ENCODE measurements at places on chromosomes 6 and 20.

- no peak for DNase-seq
Observed at GRCh38 chr6:119162134-119162775, 83.8 kb upstream of the FAM184A start.

- no peak for DNase-seq
Observed at GRCh38 chr6:157666729-157667128, 156.3 kb upstream of the SNX9 start.

DNA sequence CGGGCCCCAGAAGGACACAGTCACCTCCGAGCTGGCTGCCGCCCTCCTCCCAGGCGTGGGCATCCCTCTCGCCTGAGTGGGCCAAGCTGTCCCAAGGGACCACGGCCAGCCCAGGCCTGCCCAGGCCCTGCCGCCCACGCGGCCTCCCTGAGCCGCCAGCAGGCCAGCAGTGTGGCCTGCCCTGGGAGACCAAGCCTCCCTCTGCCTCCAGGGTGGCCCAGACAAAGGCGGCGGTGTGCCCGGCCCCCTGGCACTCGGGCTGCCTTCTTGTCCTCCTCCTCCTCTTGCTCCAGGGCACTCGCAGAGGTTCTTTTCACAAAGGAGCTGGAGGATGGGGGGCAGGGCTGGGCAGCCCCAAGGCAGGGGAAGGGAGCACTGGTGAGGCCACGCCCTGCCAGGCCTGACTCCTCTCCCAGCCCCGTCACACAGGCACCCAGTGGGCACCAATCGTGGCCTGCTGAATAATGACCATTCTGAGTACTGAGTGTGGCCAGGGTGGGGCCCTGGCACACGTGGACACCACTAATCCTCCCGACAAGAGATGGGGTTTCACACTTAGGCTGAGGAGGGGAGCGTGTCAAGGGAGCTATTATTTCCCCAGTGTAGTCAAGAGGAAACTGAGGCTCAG lies 25.3 kb downstream of the NOL4L start:
- DNase-seq, result no peak

DNA sequence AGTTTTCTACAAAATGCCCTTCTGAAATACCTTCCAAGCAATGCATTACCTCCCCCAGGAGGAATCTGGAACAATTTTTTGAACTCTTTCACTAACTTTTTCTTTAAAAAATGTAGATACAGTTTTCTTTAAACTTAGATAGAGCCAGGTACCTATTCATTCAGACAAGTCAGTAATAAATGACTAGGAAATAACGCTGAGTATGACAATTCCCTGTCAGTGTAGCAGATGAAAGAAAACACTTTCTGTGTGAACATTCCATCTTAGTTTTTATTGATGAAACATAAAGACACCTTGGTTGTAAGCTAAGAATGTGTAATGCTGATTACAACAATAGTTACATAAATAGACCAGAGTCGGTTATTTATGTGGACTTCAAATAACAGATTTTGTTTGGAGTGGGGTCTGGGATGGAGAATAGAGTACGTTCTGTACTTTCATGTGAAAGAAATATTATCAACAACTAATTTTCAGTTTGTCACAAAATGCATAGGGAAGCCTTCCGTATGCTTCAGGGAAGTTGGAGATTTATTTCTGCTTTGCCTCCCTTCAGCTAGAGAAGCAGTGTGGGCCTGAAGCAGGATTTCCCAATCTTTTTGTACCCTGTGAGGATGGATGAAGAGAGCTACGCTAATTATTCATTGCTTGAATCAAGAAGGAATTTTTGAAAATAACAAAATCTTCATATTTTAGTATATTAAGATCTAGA lies 19.2 kb upstream of the QKI start:
- no peak for DNase-seq

GRCh38 chr6:45069091-45069490 lies 259.0 kb upstream of the RUNX2 start:
- DNase-seq, result no peak

- no peak for DNase-seq
Observed at GRCh38 chr20:32164984-32165735, 42.4 kb downstream of the PLAGL2 start.

- no peak for DNase-seq
Observed at GRCh38 chr20:63830841-63831588, at the start of gene ZBTB46. Gene ZBTB46, minus strand, starts transcription at chr20:63831264. Its CDS starts 40,507 bp downstream, at chr20:63790757.

- DNase-seq, result no peak
Observed at GRCh38 chr20:58706150-58706892, 13.7 kb downstream of the NPEPL1 start.

GRCh38 chr6:49025273-49026240 lies 437.5 kb downstream of the MMUT start:
- no peak for DNase-seq

DNA sequence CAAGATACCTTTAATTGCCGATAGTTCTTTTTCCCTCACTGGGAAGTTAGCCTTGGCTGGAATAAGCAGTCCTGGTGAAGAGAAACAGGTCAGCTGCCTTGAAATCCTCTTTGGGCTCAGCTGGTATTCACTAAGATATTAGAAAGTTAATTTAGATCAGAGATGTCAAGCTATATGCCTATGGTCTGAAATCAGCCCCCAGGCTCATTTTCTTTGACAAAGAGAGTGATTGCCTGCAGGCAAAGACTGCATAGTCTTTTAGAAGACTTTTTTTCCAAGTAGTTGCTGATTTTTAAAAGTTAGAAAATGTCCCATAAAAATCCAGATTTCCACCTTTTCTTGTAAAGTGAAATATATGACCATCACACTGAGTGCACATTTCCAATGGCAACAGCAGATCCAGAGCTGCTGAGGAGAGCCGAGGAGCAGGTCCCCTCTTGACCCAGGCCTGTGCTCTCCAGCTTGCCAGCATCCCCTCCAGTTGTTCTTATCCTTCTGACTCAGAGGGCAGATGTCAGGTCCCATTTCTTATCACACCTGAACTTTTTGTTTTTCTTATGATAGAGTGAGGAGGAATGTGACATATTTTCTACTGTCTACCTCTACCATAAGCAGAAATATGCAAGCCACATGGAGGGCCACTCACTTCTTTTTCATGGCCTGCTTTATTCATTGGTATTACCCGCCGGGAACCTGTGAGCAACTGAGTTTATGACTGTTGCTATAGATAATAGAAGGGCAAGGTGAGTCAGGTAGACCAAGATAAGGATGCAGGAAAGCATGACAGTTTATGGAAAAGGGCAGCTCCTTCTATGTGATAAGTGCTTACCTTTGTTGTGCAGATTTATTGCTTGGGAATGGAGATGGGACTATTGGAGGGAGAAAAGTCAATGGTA lies 17.6 kb upstream of the L3MBTL3 start:
- no peak for DNase-seq

DNA sequence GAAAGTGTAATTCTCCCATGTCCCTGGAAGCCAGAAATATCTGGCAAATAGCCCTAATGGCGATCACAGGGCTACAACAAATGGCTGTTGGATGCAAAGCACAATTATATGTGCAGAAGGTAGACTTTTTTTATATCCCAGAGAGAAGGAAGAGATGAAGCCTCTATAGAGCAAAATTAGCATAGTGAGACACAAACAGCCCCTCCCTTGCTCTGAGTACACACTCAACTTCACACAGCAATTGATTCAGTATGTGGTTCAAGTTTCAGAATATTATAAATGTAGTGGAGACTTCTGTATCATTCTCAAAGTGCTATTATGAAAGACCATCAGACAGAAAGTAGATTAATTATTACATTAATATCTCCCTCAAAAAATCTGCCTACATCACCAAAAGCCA lies 246.5 kb upstream of the TBX18 start:
- no peak for DNase-seq

DNA sequence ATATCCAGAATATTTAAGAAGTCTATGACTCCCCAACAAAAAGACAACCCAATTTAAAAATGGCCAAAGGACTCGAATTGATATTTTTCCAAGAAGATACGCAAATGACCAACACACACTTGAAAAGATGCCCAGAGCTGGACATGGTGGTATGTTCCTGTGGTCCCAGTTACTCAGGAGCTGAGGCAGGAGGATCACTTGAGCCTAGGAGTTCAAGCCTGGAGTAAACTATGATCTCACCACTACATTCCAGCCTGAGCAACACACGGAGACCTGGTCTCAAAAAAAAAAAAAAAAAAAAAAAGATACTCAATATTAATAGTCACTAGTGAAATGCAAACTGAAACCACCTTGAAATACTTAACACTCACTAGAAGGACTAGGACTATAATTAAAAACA lies 12.2 kb upstream of the ARMC2 start:
- DNase-seq, result no peak

DNA sequence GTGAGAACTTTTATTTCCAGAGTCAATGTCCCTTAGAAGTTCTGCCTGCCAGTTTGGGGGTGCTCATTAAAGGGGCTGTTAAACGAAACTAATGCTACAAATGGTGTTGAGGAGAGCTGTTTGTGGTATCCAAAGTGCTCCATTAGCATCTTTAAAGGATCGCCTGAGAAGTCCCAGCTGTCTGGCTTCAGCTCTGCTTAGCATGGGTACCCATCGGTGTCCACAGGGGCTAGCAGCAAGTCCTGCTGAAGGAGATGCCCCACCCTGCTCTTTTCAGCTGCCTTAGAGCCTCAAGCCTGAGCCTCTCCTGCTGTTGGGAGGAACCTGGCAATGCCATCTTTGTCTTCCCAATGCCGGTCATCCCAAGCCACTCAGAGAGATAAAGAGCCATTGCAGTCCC lies 111.1 kb downstream of the FOXO3 start:
- no peak for DNase-seq

- no peak for DNase-seq
Observed at GRCh38 chr6:111464184-111464583, 18.8 kb downstream of the REV3L start.

DNA sequence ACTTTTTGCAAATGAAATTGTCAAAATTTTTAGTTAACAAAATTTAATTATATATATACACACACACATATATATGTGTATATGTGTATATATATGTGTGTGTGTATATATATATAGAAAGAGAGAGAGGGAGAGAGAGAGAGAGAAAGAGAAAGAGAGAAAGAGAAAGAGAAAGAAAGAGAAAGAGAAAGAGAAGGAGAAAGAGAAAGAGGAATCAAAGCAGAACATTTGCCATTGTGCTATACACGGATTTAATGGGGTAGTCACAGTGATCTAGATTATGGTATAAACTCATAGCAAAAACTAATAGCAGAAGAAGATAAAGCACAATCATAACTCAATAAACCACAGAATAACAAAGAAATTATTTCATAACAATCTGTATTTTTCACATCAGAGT lies 126.7 kb downstream of the DST start:
- DNase-seq, result no peak

GRCh38 chr6:98957450-98957849 lies 9.7 kb upstream of the FBXL4 start:
- DNase-seq, result no peak

DNA sequence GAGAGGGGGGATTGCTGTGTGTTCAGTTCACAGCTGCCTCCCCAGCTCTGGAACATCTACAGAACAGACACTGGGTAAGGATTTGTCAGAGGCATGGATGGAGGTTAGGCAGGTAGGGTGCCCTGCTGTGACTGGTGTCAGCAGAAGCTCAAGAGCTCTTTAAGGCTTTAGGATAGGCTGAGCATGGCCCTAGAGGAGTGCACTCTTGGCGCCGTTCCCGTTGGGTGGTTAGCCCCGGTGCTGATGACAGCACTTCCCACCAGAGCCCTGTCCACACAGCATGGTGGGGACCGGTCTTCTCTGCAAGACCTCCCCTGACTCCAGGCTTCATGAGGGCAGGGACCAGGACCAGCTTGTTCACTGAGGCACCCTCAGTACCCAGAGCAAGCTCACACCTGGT lies 262.0 kb downstream of the BMP7 start:
- no peak for DNase-seq

DNA sequence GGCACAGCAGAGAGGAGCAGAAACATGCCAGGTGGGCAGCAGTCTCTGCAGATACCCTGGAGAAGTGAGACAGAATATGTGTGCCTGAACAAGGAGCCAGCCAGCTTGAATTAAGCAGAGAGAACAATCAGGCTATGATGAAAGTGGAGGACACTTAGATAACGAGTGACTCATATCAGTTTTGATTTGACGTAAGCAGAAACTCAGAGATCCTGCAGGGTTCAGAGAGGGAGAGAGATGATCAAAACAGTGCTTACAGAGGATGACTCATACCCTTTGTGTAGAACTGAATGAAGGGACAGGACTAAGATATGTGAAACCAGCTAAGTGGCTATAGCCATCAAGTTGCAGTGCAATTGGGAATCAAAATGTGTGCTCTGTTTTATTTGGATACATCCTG lies 300.7 kb downstream of the TENT5A start:
- DNase-seq, result no peak

DNA sequence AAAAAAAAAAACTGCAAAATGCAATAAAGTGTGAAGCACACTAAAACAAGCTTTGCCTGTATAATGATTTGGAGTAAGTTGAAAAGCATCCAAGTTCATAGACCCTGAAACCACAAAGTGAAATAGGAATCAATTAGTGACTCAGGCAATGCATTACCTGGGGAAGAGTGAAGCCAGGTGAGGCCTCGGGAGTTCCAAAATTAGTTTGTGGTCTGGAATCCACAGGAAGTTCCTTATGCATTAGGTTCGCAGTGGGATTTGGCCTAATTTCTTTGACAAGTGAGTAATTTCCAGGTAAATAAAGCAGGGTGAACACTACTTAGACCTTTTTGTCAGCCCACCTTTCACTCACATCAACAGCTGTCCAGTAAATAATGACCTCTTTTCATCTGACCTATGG lies 490.8 kb downstream of the CBLN4 start:
- DNase-seq, result no peak

- DNase-seq, result no peak
Observed at GRCh38 chr6:111845441-111845871, 27.8 kb downstream of the FYN start.

GRCh38 chr20:14611479-14611878 lies 274.1 kb upstream of the FLRT3 start:
- DNase-seq, result no peak

DNA sequence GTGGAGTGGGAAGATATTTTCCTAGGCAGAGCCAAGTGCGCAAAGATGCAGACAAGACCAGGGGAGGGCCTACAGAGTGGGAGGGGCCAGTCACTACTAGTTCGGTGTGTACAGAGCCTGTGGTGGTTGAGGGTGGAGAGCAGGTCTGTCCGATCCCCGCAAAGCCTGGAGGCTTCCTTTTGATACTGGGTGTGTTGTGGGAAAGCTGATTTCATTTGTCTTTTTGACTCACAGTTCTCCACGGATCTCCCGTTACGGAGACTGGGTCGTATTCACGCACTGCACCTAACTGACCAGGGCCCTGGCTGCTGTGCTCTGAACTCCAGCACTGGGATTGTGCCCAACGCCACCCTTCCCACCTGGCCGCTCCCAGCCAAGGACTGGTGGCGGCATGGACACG lies 1.4 kb upstream of the TIAM2 start:
- DNase-seq, result no peak
